Frontal cortex (tissue), 4 donors: ENCODE measurements at places on chromosomes 5 and 9. TPM values are rescaled to one million over a fixed set of nuclear protein-coding genes. Genes with fewer than 3 reads are reported as not detected.

Gene MEIKIN
- not detected for total RNA-seq

Gene SHLD3
- total RNA-seq, result 13.0 TPM

Gene SPATA31A3
- total RNA-seq, result not detected

Gene ADAMTSL2
- total RNA-seq, result 2.4 TPM

Gene HEMGN
- total RNA-seq, result 3.7 TPM

Gene HTR4
- 1.2 TPM for total RNA-seq

Gene ALDH7A1
- total RNA-seq, result 38.3 TPM

Gene C9orf153
- total RNA-seq, result not detected

Gene ANKRD33B
- 1.6 TPM for total RNA-seq

Gene OBP2B
- not detected for total RNA-seq

Gene PRRX2
- total RNA-seq, result not detected

Gene NOXA1
- total RNA-seq, result 1.2 TPM

Gene IFNA2
- total RNA-seq, result not detected

Gene ARSI
- total RNA-seq, result 0.41 TPM

Gene MUSK
- under 0.01 TPM for total RNA-seq

Gene ISL1
- total RNA-seq, result 2.4 TPM

Gene RNF183
- total RNA-seq, result not detected

Gene NMRK1
- 6.1 TPM for total RNA-seq

Gene ICE1
- total RNA-seq, result 36.3 TPM

Gene PDZD2
- 14.7 TPM for total RNA-seq

Gene FOXE1
- total RNA-seq, result not detected

Gene IGIP
- total RNA-seq, result 7.7 TPM

Gene PTGDS
- total RNA-seq, result 61.1 TPM

Gene SLC6A7
- 2.9 TPM for total RNA-seq

Gene ARID3C
- total RNA-seq, result 0.82 TPM

Gene PDLIM7
- total RNA-seq, result 6.5 TPM

Gene GARNL3
- 59.1 TPM for total RNA-seq

Gene SPATA31C2
- total RNA-seq, result not detected

Gene PCDHA9
- total RNA-seq, result 9.8 TPM

Gene COL5A1
- total RNA-seq, result 2.9 TPM

Gene SLC2A8
- 9.0 TPM for total RNA-seq

Gene IFNA8
- not detected for total RNA-seq

Gene ZBTB26
- total RNA-seq, result 9.8 TPM

Gene GLRA1
- under 0.01 TPM for total RNA-seq

Gene WDR38
- not detected for total RNA-seq

Gene TRIO
- 310 TPM for total RNA-seq

Gene CCIN
- total RNA-seq, result not detected
